ENCODE measurements at places on chromosomes 3 and 15. TPM values are rescaled to one million over a fixed set of nuclear protein-coding genes. Genes with fewer than 3 reads are reported as not detected.

The ABHD14A gene
- total RNA-seq = 23.1 TPM

The SEMA3F gene
- total RNA-seq = 0.17 TPM

The GYG1 gene
- 20.2 TPM for total RNA-seq

The PCLAF gene
- total RNA-seq = 126 TPM

The FRMD4B gene
- 5.6 TPM for total RNA-seq

DNA sequence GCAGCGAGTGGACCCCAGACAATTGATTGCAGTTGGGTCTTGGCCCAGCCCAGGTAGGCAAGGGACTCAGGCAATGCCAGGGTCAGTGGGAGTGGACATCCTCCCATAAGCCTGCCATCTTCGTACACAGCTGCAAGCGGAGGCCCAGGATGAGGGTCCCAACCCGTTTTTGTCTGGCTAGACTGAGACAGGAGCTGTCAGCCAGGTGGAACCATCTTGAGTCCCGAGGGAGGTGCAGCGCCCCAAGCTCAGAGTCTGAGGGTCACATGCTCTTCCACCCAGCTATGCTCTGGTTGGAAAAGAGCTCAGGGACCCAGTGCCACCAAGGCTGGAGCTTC, 22.6 kb upstream of the IP6K2 start:
- DNase-seq = no peak

DNA sequence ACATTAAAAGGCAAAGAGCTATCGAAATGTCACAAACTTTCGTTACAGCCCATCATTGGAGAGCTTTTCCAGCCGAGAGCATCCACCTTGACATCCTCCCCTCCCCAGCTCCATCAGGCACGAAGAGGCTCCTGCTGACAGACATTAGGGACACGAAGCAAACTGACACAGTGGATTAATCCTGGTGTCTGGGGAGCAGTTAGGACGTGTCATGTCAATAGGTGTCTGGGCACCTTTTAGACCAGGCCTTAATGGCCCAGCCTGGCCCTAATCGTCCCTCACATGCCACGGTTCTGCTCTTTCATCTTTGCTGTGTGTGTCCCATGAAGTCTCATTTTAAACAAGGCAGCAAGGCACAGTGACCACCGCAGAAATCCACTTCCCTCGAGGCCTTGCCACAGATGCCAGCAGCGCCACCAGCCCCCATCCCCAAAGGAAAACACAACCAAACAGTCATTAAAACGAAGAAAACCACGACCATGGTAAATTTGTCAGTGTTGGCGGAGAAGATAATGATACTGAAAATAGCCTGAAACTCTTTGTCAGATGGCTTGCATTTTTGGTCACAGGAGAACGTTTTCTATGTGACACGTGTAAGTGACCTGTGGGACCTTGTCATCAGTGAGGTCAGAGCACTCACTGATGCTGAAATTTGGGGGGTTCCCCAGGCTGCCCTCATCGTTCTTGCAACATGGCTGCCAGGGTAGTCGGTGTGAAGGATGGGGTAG, 16.3 kb upstream of the PCSK6 start:
- no peak for DNase-seq

DNA sequence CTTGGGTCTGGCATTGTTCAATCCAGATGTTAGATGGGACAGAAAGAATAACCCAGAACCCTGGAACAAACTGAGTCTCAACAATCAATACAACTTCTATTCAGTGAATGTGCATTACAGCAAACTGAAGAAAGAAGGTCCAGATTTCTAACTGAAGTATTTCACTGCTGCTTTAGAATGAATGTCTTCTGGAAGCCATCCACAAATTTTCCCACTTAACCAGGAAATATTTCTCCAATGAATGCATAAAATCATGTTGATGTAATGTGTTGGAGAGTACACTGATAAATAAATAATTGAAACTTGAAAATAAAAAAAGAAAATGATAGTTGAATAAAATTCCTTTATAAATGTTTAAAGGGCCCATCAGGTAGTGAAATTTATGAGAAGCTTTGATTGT, 658.6 kb downstream of the ZBBX start:
- DNase-seq = no peak

DNA sequence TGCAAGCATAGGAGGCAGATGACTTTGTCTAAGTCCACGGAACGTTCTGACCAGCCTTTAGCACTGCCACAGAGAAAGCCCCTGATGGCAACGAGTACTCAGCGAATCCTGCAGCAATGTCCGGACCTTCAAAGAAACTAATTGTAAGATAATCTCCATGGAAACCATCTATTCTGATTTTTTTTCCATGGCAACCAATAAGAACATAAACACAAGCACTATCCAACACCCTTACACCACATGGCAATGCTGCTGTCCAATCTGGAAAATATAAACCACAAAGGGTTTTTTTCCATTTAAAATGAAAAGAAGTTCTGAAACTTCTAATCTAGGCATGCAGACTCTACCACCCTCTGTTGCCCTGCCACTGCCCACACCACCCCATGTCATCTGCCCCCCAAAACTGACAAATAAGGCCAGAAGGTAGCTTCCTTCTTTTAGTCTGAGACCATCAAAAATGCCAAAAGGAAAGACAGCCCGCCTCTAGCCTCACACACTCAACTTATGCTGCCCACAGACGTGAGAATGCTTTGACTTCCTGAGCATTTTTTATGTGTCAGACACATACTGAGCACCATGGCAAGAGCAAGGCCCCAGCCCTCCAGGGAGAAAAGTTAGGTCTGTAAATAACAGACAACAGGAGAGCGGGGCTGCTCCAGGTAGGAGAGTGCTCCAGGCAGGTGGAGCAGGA, 44.5 kb downstream of the POC1A start:
- no peak for DNase-seq

- peak; percentile 20 for DNase-seq
These were observed 133.7 kb upstream of the POU1F1 start for GRCh38 chr3:87410110-87410509.

- DNase-seq = no peak
These were observed 44.7 kb downstream of the FAM43A start for GRCh38 chr3:194730365-194730764.

- DNase-seq = peak; percentile 10
These were observed 9.1 kb downstream of the POMGNT2 start for GRCh38 chr3:43096761-43097160.

DNA sequence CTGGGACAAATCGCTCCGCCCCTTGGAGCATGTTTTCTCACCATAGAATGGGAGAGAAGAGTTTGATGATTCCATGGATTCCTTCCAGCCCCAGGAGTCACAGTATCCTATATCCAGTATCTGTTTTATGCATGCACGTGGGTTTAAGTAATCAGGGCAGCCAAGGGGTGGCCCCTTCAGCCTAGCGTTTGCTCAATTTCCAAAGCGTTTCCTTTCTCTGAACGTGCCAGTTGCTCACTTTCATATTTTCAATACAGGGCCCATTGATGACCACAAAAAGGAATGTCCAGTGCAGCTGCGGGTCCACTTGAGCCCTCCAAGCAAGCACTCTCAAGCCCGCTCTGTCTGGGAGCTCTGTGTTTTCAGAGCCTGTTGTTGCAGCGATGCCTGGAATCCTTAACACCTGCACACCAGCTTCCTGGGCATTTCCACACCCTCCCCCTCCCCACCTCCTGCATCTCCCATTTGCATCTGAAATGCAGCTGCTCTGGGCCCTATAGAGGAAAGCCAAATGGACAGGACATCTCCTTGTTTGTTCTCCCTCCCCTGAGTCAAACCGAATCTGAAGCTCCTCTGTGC, 164.3 kb upstream of the LPP start:
- no peak for DNase-seq

- no peak for DNase-seq
These were observed 453.0 kb upstream of the DPH6 start for GRCh38 chr15:35998663-35999602.

DNA sequence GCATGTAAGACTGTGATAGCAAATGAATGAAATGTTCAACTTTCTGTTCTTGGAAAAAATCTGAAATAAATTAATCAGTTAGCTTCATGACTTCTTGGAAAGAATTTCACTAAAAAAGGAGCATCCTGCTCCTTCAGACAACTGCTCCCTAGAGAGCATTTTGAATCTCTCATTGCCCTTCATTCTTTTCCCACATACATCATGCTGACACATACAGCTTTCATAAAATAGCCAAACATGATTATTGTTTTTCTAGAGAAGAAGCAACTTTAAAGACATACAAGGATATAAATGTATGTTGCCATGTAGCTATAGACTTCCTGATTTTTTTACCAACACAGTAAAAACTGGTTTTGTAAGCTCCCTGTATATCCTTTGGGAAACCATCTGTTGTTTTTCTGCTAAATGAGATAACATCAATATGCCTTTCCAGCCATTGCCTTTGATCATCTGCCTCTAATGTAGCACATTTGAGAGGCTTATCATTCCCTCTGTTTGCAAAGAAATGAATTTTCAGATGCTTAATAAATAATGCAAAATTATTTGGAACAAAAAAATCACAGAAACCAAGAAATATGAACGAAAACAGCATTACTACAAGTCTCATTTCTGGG, 248.2 kb upstream of the GPR149 start:
- no peak for DNase-seq

DNA sequence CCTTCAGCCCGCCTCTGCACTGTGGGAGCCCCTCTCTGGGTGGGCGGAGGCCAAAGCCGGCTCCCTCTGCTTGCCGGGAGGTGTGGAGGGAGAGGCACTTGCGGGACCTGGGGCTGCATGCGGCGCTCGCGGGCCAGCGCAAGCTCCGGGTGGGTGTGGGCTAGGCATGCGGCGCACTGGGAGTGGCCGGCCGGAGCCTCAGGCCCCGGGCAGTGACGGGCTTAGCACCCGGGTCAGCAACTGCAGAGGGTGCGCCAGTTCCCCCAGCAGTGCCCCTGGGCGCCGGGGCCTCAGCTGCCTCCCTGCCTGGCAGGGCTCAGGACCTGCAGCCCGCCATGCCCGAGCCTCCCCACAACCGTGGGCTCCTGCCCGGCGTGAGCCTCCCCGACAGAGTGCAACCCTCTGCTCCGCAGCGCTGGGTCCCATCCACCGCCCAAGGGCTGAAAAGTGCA, 98.9 kb upstream of the POU1F1 start:
- DNase-seq = no peak

DNA sequence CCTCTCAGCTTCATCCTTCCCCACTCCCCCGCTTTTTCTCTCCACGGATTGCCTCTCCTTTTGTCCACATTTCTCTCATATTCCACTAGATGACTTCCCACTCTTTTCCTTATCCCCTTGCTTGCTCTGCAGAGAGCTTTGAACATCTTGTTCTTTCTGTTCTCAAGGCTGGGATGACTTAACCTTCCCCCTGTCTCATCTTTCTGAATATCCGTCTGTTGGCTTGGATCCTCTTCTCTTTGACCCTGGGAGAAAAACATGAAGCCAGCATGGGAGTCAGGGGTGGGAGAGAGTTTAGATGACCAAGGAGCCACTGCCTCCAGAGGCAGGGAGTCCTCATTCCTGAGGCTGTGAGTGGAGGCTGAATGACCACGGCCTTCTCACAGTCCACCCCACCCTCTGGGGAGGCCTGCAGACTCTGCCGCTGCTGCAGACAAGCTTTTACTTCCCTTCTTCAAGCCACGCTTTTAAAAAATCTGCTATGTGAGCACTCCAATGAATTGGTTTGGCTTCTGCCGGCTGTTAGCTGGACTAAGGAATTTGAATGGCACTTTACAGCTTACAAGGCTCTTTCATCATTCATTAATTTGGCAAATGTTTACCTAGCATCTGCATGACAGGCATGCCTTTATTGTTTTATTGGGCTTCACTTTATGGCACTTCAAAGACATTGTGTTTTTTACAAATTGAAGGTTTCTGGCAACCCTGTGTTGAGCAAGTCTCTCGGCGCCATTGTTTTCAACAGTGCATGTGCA, 111.6 kb upstream of the SLC6A6 start:
- no peak for DNase-seq

DNA sequence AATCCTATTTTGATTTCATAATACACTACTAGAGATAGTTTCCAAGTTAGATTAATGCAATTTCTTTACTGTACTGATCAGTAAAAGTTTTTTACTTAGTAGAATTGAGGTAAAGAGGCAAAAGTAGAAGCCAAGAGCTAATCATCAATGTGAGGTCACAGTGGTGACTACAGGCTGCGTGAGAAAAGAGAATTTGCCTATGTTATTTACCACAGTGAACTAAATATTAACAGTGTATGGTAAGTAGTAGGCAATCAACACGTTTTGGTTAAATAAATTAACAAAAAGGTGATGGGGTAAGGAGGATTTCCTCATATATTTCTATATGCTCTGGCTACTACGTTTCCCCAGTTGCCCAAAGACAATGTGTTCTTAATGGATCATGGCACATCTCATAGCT, 202.2 kb upstream of the CMC1 start:
- DNase-seq = no peak

Data from LHCN-M2 (cell line).